Hindlimb muscle (tissue), 1 donor: ENCODE measurements at places on chromosomes 5 and 9. TPM values are rescaled to one million over a fixed set of nuclear protein-coding genes. Genes with fewer than 3 reads are reported as not detected.

GRCh38 chr9:137791947-137792346 is 85.6 kb upstream of the CACNA1B start:
- no peak for DNase-seq

- DNase-seq, result no peak
Measured at GRCh38 chr5:151068433-151069197, 12.2 kb downstream of the TNIP1 start.

DNA sequence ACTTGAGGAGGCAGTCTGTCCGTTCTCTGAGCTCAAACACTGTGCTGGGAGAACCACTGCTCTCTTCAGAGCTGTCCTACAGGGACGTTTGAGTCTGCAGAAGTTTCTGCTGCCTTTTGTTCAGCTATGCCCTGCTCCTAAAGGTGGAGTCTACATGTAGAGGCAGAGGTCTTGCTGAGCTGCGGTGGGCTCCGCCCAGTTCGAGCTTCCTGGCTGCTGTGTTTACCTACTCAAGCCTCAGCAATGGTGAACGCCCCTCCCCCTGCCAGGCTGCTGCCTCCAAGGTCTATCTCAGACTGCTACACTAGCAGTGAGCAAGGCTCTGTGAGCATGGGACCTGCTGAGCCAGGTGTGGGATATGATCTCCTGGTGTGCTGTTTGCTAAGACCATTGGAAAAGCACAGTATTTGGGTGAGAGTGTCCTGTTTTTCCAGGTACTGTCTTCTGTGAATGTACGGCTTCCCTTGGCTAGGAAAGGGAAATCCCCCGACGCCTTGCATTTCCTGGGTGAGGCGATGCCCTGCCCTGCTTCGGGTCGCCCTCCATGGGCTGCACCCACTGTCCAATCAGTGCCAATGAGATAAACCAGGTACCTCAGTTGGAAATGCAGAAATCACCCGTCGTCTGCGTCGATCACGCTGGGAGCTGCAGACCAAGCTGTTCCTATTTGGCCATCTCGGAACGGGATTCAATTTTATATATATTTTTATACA is 58.5 kb downstream of the CNTRL start:
- no peak for DNase-seq

- DNase-seq, result no peak
Measured at GRCh38 chr5:97874491-97874890, 691.4 kb upstream of the RIOK2 start.

Gene LHX6
- 7.7 TPM for polyA plus RNA-seq

DNA sequence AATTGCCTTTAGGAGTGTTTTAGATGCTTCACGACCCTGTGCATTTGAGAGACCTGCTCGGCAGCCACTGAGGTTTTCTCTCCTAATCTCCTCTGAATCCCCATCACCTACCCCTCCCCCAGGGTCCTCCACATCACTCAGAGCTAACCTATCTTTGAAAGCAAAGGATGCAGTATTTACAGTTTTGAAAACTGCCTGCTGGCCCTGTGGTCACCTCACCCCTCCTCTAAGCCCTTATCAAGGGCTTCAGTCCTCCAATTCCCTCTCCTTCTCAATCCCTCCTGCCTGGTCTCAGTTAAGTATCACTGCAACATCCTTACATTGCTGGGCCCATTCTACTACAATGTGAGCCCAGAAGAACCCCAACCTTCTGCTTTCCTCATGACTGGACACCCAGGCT is 4.6 kb downstream of the RPP25L start:
- DNase-seq, result no peak

DNA sequence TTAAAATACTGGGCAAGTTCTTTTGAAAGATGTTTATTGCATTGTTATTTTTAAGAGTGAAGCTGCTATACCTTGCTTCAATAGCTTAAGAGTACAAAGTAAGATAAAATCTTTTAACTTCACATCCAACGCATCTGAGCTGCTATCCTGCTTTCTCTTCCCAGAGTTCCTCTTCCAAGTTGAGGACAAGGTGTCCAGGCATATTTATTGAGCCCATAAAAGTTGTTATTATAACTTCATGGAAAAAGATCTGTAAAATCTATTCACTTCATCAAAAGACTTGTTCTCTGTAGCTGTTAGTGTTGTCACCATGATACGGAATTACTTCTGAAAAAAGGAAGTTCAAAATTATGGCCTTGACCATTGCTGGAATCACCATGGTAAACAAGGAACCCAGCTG is 306.2 kb upstream of the ELAVL2 start:
- peak; percentile 21 for DNase-seq

Gene PCDHA6
- not detected for polyA plus RNA-seq

GRCh38 chr5:158814521-158814920 is 285.2 kb downstream of the EBF1 start:
- peak; percentile 68 for DNase-seq

Gene SH2D3C
- polyA plus RNA-seq, result 28.2 TPM

DNA sequence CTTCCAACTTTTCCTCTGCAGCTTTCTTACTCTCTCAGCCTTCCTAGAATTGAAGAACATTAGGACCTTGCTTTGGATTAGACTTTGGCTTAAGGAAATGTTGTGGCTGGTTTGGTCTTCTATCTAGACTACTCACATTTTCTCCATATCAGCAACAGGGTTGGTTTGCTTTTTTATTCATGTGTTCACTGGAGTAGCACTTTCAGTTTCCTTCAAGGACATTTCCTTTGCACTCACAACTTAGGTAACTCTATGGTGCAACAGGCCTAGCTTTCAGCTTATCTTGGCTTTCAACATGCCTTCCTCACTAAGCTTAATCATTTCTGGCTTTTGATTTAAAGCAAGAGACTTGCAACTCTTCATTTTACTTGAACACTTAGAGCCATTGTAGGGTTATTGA is 153.1 kb downstream of the CCDC192 start:
- no peak for DNase-seq

Gene AQP7
- 6.4 TPM for polyA plus RNA-seq

Gene EGFL7
- polyA plus RNA-seq, result 90.8 TPM

DNA sequence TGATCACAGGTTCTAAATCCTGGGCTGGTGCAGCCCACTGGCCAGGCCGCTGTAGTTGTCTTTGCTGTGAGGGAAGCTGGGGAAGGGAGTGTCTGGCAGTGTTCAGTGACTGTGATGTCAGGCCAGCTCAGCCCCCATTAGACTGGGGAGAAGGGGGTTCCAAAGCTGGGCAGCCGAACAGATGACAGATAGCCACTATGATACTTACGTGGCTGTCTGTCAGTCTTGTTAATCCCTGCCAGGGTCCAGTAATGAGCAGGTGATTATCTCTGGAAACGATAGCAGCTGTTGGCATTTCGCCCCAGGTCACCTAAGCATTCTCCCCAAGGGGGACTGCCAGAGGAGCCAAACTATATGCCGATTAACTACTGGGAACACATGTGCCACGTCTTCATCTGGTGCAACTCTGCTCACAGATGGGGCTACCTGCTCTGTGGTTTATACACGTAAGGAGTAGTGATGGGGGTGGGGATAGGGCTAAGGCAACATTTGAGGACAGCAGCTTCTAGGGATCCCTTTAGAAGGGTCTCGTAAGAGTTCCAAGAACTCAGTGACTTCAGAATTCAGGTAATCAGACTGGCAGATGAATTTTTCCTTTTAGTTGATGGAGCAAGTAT is 396.3 kb downstream of the KDM4C start:
- no peak for DNase-seq

Gene LCP2
- polyA plus RNA-seq, result 7.4 TPM

GRCh38 chr9:94286116-94286515 is 27.0 kb downstream of the ZNF169 start:
- no peak for DNase-seq

Gene RNF183
- not detected for polyA plus RNA-seq

DNA sequence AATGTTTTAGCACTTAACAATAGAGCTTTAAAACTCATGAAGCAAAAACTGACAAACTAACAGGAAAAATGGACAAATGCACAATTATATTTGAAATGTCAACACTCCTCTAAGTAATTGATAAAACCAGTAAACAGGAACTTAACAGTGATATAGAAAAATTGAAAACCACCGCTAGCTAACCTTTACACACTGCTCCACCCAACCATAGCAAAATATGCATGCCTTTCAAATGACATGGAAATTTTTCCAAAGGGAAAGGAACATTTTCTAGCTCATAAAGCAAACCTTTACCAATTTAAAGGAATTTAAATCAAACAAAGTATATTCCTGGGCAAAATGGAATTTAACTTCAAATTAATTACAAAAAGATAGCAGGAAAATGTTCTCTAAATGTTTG is 109.2 kb downstream of the ADAMTS19 start:
- no peak for DNase-seq

Gene GBGT1
- polyA plus RNA-seq, result 5.4 TPM

- no peak for DNase-seq
Measured at GRCh38 chr5:119078861-119079260, 8.0 kb downstream of the DMXL1 start.

Gene FAM221B
- 0.35 TPM for polyA plus RNA-seq

- no peak for DNase-seq
Measured at GRCh38 chr9:847505-847904, 6.0 kb downstream of the DMRT1 start.

DNA sequence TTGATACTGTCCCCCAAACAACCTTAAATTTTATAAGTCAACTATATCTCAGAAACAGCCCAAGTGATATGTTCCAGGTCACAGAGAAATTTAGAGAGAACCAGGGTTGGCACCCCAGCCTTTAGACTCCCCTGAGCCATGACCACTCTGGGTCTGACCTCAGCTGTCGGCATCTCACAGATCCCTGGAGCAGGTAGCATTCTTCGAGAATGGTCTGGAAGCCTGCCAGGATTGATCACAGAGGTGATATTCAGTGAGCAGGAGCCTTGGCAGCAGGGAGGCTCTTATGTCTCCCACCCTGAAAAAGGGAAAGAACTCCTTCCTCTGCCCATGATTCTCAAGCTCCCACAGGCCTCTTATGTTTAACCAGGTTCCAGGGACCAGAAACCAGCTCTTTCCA is 58.2 kb downstream of the PLK2 start:
- DNase-seq, result no peak

DNA sequence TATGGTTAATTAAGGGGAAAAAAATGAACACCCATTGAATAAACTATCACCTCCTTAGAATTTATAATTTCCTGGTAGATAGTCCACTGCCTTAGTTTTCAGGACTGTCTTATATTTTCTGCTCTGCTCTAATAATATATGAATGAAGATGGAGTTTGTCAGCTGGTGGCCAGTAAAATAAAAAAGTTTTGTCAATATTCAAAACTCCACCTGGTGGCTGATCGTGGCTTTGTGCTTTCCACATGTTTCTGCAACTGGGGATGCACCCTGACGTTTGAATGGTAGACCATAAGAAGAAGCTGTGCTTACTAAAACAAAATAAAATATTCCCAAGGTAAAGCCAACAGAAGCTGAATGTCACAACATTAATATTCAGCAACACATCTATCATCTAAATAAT is 286.6 kb upstream of the IZUMO3 start:
- DNase-seq, result peak; percentile 2

DNA sequence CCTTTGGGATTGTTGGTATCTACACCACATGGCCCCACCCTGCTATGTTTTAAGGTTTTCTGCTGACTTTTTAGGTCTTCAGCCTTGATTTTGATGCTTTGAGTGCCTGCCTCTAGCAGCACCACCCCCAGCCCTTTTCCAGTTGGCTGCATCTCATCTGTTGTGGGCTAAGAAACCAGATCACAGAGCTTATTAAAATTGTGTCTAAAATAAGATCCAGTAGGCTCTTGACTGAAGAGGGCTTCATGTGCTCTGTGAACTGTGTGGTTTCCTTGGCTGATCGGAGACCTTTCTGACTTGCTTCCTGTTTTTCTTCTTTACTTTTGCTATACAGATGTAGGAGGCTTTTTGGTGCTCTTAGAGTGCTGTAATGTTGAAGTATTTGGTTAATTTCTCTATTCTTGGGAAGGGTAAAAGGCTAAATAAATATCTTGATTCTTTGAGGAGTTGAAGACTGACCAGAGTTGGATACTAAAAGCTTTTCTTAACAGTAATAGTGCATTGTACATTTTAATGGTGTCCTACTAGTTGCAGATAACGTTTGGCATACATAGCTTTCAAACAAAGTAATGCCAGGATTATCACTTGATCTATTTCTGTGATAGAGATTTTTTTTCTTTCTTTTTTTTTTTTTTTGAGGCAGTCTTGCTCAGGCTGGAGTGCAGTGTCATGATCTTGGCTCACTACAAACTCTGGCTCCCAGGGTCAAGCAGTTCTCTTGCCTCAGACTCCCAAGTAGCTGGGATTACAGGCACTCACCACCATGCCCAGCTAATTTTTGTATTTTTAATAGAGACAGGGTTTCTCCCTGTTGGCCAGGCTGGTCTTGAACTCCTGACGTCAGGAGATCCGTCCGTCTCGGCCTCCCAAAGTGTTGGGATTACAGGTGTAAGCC is 4.5 kb downstream of the UBE2D2 start:
- DNase-seq, result no peak

- no peak for DNase-seq
Measured at GRCh38 chr9:8679371-8679822, 879.8 kb upstream of the DMAC1 start.

DNA sequence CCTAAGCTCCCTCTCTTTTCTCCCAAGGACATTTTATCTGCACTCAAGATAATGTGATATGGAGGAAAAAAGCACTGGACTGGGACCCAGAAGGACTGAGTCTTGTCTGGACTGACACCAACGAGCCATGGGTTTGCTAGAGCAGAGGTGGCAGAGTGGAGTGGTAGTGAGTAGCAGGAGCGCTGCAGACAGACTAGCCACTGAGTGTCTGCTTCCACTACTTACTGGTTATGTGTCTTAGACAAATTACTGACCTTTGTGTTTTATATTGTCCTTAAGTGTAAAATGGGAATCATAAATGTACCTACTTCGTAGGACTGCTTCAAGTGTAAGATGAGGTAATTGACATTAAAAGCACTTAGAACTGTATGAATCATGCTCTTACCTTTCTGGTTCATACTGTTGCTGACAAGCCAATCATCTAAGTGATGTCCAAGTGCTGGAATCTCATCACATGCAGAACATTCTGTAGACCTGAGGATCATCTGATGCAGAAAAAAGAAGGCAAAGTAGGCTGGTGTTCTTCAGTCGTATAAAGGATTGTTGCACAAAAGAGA is 12.5 kb upstream of the PRLR start:
- no peak for DNase-seq

DNA sequence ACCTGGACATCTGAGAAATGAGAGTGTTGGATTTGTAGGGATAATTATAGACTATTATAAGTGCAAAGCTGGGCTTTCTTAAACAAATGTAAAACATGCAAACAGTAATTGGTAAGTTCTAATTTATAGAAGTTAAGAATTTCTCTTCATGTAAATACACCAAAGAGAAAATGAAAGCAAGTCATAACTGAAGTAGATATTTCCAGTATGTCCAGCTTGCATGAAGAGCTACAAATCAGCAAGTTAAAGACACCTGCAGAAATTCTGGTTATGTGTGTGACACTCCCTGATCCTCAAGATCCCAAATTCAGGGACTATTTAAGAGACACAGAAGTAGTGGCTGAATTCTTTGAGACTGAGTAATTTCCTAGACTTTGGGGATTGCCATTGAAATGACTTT is 308.9 kb downstream of the TLE4 start:
- DNase-seq, result no peak

Gene DENND1A
- 16.7 TPM for polyA plus RNA-seq
